ENCODE measurements at places on chromosomes 4 and X.

DNA sequence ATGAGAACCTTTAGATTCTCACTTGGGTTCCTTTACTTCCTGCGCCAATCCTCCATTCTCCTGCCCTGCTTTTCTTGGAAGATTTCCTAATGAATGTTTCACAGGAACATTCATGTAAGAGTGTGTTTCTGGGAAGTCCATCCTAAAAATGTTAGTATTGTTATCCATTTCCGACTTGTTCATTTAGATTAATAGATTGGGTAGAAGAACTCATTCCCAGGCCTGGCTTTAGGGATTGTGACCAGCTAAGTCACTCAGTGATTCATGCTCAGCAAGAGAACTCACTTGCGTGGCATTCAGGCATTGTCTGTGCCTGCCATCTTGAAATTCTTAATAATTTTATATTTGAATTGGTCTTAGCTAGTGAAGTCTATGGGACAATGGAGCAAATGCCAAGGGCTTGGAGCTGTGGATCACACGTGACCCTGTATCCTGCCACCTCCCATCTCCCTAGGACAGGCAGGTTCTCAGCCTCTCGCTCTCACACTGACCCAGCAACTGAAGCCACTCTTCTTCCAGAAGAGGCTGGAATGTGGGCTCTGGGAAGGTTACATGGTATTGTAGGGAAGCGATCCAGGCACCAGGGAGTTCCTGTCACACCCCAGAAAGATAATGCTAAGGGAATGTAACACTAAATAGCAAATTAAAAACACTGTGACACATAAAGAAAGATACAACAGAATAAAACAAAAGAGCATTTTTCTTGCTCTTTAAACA is 562.1 kb downstream of the TMA16 start:
- DNase-seq: no peak

DNA sequence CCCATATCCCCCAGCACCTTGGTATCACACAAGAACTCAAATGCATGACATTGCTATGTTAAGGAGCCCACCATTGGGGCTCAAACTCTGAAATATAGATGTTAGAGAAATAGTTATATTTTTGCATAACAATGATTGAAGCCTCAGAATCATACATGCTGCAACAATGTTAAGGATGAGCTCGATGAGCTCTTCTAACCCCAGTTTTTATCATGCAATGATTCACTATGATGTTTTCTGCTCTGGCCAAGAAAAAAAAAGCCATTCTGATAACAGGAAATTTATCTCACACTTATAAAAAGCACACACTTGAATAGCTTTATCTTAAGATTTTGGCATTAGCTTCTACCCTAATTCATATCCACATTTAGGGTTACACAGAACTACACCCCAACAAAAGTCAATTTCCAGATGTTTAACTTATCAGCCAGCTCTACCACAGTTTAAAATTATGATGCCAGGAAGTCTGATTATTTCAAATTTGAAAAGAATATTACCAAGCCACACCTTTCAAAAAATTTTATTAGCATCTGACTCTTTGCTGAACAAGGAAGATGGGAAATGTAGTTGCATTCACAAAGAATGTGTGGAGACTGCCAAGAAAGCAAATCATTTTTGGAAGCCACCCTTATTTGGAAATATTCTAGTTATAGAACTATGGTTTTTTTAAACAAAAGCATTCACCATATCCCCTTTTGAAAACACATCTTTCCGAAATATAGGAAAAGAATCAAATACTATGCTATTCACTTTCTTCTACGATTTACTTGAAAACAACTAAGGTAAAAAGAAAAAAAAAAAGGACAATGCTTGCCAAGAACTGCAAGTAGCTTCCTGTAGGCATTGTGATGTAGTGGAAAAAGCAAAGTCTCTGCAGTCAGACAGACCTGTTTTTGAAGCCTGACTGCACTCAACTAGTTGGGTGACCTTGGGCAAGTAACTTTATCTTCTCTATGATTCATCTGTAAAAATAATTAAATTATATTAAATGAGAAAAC is 100.8 kb upstream of the PLS3 start:
- no peak for DNase-seq

DNA sequence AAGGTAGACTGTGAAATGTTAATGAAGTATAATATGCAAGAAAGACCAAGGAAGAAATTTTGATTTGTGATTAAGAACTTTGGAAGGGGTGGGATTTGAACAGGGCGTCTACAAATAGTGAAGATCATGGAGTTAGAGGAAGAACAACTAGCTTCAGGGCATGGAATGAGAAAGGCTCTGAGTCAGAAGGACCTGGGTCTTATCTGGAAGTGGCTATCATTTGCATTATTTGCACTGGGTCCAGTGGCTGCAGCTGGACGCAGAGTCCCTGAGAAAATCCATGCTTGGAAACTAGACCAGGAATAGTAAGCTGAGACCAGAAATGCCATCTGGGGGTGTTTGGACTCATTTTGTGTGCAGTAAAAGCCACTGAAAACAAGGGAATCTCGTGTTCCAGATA is 4.3 kb upstream of the LIMCH1 start:
- no peak for DNase-seq

DNA sequence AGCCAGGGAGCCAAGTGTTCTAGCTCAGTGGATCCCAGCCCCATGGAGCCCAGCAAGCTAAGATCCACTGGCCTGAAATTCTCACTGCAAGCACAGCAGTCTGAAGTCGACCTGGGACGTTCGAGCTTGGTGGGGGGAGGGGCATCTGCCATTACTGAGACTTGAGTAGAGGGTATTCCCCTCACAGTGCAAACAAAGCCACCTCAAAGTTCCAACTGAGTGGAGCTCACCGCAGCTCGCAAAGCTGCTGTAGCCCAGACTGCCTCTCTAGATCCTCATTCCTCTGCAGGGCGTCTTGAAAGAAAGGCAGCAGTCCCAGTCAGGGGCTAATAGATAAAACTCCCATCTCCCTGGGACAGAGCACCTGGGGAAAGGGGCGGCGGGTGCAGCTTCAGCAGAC is 226.3 kb downstream of the ZIC3 start:
- no peak for DNase-seq

DNA sequence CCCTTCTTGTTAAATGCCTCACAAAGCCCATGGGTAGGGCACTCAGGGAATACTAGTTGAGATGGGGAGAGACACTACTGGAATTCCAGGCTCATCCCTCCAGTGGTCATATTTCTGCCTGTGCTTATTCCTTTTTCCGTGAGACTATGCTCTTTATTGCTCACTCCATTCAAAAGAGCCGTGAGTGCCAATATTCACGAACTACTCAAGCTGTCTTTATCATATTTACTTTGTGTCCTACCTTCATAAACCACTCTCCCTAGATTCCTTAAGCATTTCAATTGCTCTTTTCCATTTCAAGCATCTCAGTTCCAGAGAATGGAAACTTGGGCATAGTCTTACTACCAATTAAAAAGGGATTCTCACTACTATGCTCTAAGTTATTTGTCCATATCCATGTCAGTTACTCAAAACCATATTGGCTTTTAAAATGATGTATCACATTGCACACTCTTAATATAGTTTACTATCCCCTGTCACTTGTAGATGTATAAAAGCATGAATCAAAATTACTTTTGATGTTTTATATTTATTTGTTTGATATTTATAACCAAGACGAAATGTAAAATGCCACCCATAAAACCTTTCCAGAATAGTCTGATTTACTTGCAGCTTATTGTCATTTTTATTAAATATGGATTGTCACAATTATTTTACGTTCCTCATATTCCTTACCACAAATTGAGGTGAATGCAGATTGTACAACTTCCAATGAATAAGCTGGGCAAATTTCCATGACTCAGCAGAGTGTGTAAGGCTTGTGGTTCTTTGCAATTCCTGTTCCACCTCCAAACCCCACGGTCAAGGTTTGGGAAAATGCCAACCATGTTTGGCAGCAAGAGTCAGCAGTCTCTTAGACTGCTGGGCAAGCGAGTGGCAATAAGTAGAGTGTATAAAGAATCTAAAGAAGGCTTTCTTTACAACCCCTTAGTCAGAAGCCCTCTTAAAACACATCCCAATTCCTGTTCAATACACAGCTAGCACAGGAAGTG is 24.4 kb downstream of the ENOX2 start:
- DNase-seq: no peak

- DNase-seq: no peak
Observed at GRCh38 chr4:78651250-78651860, 99.8 kb downstream of the ANXA3 start.

- no peak for DNase-seq
Observed at GRCh38 chr4:2451036-2451520, 17.8 kb upstream of the RNF4 start.

- no peak for DNase-seq
Observed at GRCh38 chr4:153137159-153137558, 67.1 kb upstream of the TRIM2 start.

GRCh38 chr4:48134081-48134480 is at the start of gene TXK:
Gene TXK, minus strand, starts transcription at chr4:48134250. Its CDS starts 80 bp downstream, at chr4:48134170.
- no peak for DNase-seq

GRCh38 chrX:137033774-137034507 is at the start of gene GPR101:
Gene GPR101, minus strand, starts transcription at chrX:137033995. Its CDS starts 2,321 bp downstream, at chrX:137031674.
- DNase-seq: no peak

GRCh38 chrX:110397904-110398303 is 39.3 kb downstream of the RTL9 start:
- no peak for DNase-seq

DNA sequence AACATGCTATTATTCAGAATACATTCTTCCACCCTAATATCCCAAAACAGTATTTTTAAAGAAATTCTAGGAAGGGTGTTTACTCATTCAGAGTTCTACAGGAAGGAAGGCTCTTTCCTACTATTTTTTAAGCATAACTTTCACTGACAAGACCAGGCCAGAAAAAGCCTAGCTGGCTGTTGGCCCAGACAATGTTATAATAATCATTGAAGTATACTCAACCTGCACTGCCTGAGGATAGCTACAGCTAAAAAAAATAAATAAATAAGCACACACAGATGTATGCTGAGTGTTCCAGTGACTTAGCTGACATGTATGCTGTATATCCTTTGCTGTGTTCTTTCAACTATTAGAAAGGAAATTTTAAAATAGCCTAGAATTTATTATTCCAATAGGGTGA is 145.8 kb upstream of the SPRY1 start:
- no peak for DNase-seq

DNA sequence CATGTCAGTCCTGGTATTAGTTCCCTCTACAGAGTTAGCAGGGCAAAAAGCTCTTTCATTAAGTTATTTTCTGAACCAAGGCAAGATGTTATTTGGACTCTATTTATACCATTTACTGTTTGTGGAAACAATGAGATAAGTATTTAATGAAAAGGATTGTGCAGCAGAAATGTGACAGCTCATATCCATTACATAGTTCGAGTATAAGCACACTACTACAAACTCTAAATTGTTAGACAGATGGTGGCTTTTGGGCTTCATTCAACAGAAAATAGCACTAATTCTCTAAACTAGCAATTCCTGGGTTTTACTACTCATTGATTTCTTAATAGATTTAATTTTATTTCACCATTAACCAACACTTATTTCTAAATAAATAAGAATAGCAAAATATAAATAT is 95.2 kb upstream of the ANK2 start:
- DNase-seq: no peak

DNA sequence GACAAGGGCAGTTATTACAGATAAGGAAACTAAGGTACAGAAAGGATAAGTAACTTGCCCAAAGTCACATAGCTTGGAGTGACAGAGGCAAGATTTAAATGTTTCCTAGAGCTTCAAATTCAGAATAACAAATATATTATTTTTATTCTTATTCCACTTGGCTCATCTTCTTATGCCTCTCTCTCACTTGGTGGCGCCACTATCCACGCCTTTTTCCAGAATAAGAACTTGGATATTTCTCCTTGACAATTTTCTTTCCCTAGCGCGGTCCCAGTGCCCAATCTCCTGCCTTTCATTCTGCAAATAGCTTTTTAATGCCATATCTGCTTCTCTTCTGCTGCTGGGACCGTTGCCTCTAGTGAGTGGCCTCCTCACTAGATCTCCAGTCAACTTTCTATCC is 78.5 kb downstream of the MSN start:
- DNase-seq: no peak

GRCh38 chr4:120720354-120720934 is 202.1 kb downstream of the PRDM5 start:
- no peak for DNase-seq

DNA sequence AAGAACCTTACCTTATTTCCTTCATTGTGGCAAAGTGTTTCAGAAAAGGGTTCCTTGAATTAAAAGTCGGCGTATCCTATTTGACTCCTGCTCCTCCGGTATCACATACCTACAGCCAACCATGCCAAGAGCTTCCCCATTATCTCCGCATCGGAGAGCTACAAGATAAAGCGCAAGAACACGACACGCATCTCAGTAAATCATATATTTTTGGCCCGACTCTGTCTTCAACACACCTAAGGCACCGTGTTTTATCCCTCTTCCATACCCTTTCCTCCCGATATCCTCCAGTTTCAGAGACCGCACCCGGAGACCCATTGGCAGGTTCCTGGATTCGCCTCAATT is 497 bp upstream of the THAP9 start:
- DNase-seq: no peak

DNA sequence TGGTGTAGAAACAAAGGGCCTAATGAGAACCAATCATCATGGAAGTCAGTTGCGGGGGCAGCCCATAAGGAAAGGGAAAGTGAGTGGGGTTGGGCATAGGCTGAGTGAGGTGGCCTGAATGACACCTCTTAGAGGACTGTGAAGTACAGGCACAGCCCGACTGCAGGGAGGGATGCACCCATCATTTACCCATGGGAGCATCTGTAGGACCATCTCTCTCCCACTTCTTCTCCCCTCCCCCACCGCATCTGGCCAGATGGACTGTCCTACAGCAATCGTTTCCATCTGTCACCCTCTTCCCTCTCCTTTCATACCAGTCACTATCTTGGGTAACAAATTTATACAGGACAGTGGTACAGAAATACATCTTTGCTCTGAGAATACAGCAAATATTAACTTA is 4.2 kb downstream of the STBD1 start:
- DNase-seq: no peak

DNA sequence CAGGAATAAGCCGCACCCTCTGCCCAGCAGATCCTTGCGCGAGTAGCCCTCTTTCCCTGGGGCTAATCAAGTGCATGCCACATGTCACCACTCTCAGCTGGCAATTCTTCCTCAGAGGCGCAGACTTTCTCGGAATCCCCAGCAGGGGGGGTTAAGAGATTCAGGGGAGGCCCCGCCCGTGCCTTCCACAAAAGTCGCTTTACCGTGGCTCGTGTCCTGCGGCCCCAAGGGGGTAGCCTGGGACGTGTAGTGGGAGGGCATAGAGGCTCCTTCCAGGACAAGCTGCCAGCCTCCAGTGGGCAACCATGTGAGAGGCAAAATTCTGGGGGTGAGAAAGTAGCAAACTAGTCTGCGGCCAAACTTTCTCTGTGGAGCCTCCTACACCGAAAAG is 652 bp downstream of the SRPX start:
- DNase-seq: no peak

DNA sequence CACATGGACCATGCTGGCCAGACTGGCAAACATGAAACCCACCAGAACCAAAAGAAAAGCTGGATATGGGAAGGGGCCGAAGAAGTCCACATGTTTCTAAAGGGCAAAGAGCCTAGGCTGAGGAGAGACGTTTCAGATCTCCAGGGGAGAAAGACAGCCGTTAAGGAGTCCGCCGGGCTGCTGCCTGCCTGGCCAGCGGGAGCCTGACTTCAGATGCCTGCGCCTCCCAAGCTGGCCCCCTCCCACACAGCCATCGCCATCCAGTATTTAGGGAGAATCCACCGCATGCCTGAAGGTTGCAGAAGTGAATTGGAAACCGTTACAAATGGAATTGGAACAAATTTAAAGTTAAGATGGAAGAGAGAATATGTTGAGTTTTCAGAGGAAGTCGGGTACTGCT is 2.9 kb downstream of the TBL1X start:
- DNase-seq: no peak

- DNase-seq: no peak
Observed at GRCh38 chr4:105662935-105663675, 45.4 kb downstream of the INTS12 start.

- no peak for DNase-seq
Observed at GRCh38 chrX:37787423-37787869, 7.6 kb downstream of the CYBB start.
